Fibroblast of the aortic adventitia (primary cell): ENCODE measurements at places on chromosomes 11 and 22. TPM values are rescaled to one million over a fixed set of nuclear protein-coding genes. Genes with fewer than 3 reads are reported as not detected.

Gene KCTD14
- total RNA-seq: 0.45 TPM in 1 of 2 replicates, not detected in the other

Gene KLHDC7B
- total RNA-seq: 1.1 and 2.4 TPM in 2 replicates

Gene PTPN5
- total RNA-seq: not detected in 2 replicates

Gene FXYD2
- total RNA-seq: not detected in 2 replicates

Gene FAM180B
- total RNA-seq: not detected in 2 replicates

Gene PRODH
- total RNA-seq: 0.74 TPM in 1 of 2 replicates, not detected in the other

Gene AP5B1
- total RNA-seq: 11.5 and 14.4 TPM in 2 replicates

Gene MFRP
- 0.08 TPM in 1 of 2 replicates, not detected in the other for total RNA-seq

Gene MYEOV
- total RNA-seq: 7.0 TPM in 1 of 2 replicates, not detected in the other

Gene CCDC15
- total RNA-seq: 3.6 and 9.8 TPM in 2 replicates

Gene DERL3
- 0.36 TPM in 1 of 2 replicates, not detected in the other for total RNA-seq

Gene RCOR2
- 2.9 and 3.3 TPM in 2 replicates for total RNA-seq
